ENCODE measurements at places on chromosomes 2 and 18. TPM values are rescaled to one million over a fixed set of nuclear protein-coding genes. Genes with fewer than 3 reads are reported as not detected.

The KLHL14 gene
- total RNA-seq = not detected

GRCh38 chr2:83143946-83144345, 1315.1 kb downstream of the SUCLG1 start:
- H3K27ac ChIP-seq = no peak overlapping the region
- no peak overlapping the region for H3K4me3 ChIP-seq
- H3K27me3 ChIP-seq = no peaks in the 10 kb centered on the region
- no peaks in the 10 kb centered on the region for H3K36me3 ChIP-seq
- DNase-seq = no peak

DNA sequence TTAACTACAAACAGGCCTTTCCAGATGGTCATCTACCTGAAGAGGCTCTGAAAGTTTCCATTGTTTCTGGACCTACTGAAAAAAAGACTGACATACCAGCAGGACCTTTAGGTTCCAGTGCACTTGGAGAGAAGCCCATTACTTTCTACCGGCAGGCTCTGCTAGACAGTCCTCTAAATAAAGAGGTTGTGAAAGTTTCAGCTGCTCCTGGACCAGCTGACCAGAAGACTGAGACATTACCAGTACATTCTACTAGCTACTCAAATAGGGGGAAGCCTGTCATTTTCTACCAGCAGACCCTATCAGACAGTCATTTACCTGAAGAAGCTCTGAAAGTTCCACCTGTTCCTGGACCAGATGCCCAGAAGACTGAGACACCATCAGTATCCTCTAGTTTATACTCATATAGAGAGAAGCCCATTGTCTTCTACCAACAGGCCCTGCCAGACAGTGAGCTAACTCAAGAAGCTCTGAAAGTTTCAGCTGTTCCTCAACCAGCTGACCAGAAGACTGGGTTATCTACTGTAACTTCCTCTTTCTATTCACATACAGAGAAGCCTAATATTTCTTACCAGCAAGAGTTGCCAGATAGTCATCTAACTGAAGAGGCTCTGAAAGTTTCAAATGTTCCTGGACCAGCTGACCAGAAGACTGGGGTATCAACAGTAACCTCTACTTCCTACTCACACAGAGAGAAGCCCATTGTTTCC, 65.8 kb downstream of the ALMS1 start:
- no peaks in the 10 kb centered on the region for H3K27me3 ChIP-seq
- H3K4me3 ChIP-seq = no peak overlapping the region
- DNase-seq = no peak
- H3K36me3 ChIP-seq = peaks cover 23% of the 10 kb centered on the region
- no peaks in the 10 kb centered on the region for H3K4me1 ChIP-seq

- DNase-seq = no peak
- H3K27ac ChIP-seq = no peak overlapping the region
- H3K27me3 ChIP-seq = no peaks in the 10 kb centered on the region
- H3K4me3 ChIP-seq = no peak overlapping the region
- peaks cover 31% of the 10 kb centered on the region for H3K36me3 ChIP-seq
- peaks cover 29% of the 10 kb centered on the region for H3K4me1 ChIP-seq
These were observed 43.9 kb downstream of the ACSL3 start for GRCh38 chr2:222904557-222905258.

GRCh38 chr2:232030229-232030628, 68.7 kb downstream of the DIS3L2 start:
- no peak overlapping the region for H3K27ac ChIP-seq
- no peak for DNase-seq
- peaks cover 38% of the 10 kb centered on the region for H3K27me3 ChIP-seq
- H3K4me3 ChIP-seq = no peak overlapping the region

DNA sequence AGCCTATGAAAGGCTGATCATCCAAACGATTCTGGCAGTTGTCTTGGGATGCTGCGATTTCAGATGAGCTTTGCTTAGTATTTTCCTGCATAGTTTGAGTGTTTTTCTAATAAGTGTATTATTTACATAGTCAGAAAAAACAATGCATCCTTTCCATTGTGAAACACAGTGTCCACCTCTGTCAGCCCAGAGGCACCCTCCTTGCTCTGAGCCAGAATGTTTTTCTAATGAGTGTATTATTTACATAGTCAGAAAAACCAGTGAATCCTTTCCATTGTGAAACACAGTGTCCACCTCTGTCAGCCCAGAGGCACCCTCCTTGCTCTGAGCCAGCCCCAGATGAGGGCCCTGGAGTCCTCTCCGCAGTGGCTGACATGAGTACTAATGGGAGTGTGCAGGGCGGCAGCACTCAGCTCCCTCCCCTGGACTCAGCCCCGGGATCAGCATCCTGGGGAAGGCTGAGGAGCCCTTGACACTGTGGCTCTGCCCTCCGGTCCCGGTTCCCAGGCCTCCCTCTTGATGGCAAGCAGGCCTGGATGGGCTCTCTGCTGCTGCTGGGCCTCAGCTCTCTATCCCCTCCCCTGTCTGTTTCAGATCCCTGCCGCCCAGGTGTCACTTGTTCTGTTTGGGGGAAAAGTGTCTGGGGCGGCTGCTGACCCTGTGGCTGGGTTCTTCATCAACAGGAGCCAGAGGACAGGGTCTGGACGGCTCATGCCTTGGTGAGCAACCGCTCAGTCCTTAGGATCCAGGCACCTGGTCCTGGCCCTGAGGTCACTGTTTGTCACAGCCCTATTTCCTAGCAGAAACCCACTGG, 5.9 kb downstream of the MFSD2B start:
- peaks cover 7% of the 10 kb centered on the region for H3K4me1 ChIP-seq
- no peaks in the 10 kb centered on the region for H3K36me3 ChIP-seq
- DNase-seq = no peak
- H3K27ac ChIP-seq = no peak overlapping the region
- no peak overlapping the region for H3K4me3 ChIP-seq

DNA sequence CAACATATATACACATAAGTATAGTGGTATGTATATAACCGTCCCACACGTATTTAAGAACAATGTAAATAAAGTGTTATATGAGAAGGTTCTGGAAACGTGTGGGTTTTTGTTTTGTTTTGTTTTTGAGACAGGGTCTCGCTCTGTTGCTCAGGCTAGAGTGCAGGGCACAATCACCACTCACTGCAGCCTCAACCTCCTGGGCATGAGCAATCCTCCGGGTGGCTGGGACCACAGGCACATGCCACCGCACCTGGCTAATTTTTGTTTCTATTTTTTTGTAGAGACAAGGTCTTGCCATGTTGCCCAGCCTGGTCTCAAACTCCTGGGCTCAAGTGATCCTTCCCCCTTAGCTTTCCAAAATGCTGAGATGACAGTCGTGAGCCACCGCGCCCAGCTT, 6.2 kb downstream of the ADAM17 start:
- DNase-seq = no peak
- H3K36me3 ChIP-seq = peaks cover 15% of the 10 kb centered on the region
- H3K27me3 ChIP-seq = no peaks in the 10 kb centered on the region
- H3K4me3 ChIP-seq = no peak overlapping the region
